Stimulated activated CD4-positive, alpha-beta T cell treated with anti-CD3 and anti-CD28 coated beads, Interleukin-12 subunit alpha, Interleukin-12 subunit beta, amount 100 ng/mL, for 48 hours (primary cell): ENCODE measurements at places on chromosomes 7 and 10.
A peak's percentile ranks its signal among the peaks of the same experiment; 100 is the strongest.

DNA sequence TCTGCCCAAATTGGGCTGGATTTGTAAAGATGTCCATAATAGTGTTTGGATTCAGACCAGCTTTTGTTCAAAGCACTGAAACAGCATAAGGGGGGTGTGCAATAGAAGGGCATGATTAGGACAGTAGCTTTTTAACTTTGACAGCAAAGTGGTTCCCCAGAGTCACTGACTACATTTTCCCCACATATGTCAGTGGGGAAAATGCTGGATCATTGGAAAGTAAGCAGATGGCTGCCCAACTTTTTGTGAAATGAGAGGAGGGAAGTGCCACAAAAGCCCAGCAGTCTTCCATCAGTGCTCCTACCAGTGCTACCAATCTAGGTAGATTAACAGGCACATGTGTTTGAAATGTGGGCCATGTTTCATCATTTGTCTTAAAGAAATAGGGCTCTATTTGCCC, 162.8 kb downstream of the FZD1 start:
- no peak for DNase-seq

DNA sequence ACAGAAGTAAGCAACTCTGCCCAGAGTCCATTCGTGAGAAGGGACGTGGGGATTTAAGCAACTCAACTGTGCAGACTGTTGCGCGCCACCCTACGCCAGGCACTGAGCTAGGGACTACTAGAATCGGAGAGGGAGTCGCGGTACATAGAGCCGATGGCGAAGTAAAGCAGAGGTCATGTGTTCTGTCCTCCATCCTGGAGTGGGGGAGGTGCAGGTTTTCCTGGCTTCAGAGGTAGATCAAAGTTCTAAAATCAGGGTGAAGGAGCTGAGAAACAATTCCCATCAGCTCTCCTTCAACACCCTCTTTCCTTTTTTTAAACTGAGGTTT, 23.2 kb downstream of the SLC35G1 start:
- no peak for DNase-seq

GRCh38 chr10:5551531-5552375, 27.0 kb downstream of the CALML3 start:
- DNase-seq, result peak; percentile 54

- DNase-seq, result no peak
These were observed 3.6 kb upstream of the ARID5B start for GRCh38 chr10:61897671-61898434.

DNA sequence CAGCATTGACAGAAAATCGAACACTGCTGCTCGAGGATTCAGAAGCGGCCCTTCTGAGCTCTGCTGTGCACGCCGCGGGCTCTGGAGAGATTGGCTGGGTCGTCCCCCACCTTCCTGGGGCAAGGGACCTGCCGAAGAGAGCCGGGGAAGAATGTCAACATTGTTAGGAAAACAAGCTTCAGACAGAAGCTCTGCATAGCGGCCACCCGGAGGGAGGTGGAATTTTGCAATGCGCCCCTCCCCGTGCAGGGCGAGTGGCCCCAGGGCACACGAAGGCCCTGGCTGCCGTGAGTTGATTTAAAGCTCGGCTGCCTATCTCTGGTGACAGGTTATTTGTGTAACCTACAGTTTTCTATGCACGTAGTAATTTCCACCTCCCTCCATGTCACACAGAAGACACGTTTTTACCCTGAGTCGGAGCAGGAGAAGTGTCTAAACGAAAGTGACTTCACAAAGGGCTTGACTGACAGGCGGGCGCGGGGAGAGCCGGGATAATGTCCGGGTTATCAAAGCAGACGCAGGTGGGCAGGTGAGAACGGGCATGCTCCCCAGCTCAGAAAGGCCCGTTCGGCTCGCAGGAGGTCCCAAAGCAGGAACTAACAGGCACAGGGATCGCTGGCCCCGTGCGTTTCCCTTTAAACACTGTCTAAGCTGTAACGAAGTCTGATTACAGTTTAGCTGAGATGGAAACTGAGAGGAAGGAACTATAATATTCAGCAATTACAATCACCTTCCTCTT, 84.6 kb downstream of the PDGFA start:
- no peak for DNase-seq

DNA sequence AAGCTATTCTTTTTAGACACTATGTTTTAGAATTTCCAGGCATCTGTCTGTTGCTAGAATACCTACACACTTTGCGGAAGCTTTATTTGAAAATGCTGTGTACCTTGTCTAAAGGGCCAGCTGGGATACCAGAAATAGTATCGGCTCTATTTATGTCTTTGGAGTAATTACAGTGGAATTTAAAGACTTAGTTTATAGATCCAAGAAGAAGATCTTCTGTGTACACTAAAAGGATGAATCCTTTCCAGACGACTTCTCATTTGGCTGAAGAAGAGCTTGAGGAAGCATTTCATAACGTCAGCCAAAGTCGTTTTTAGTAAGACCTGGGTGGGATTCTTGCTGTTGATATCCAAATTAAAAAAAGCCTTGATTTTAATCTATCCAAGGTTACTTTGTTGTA, 365.9 kb downstream of the INHBA start:
- DNase-seq, result no peak

GRCh38 chr7:139078399-139078798, 31.1 kb downstream of the ZC3HAV1 start:
- DNase-seq, result no peak

GRCh38 chr10:52818019-52818418, 45.4 kb upstream of the MBL2 start:
- DNase-seq, result peak; percentile 3

DNA sequence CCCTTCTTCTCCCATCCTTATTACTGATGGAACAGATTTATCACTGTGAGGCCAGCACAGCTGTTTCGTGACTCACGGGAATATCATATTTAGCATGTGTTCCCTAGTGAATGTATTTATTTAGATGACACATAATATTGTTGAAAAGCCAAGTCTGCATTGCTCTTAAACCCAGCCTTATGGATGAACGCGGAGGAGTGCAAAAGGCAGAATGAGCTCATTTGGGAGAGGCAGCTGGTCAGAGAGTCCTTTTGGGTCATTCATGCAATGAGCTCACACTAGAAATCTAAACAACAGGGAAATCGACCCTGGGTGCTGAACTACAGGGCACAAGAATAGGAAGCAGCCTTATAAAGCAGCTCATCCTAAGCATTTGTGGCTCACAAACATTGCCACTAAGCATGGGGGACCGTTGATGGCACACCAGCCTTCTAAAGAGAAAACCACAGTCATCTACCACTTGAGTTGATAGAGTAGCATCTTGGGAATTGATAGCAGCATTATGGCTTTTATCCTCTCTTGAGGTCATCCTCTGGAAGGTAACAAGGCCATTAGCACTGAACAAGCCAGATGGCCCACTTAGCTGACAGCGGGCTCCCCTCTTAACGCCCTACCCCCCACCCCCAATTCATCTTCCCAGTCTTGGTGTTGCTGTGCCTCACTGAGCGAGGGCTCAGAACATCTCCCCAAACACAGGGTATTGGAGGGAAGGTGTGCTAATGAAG, 32.9 kb upstream of the SDK1 start:
- DNase-seq, result no peak

- DNase-seq, result no peak
These were observed 810.7 kb downstream of the PHTF2 start for GRCh38 chr7:78609281-78609680.

- DNase-seq, result no peak
These were observed 44.0 kb downstream of the PITRM1 start for GRCh38 chr10:3128379-3129130.

DNA sequence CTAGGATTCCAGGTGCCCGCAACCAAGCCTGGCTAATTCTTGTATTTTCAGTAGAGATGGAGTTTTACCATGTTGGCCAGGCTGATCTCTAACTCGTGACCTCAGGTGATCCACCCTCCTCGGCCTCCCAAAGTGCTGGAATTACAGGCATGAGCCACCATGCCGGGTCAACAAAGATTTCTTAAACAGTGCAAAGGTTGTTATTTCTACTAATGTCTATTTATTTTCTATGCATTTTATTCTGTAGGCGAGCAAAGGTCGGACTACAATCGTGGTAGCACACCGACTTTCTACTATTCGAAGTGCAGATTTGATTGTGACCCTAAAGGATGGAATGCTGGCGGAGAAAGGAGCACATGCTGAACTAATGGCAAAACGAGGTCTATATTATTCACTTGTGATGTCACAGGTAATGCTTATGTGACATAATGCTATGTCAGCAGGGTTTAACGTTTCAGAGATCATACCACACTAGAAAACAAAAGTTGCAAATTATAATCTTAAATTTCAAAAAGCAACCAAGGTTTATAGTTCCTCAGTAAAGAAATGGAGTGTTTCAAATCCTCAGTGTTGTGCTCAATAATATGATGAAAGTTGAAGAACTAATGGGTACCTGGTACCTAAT, 65.9 kb downstream of the ABCB5 start:
- DNase-seq, result no peak

DNA sequence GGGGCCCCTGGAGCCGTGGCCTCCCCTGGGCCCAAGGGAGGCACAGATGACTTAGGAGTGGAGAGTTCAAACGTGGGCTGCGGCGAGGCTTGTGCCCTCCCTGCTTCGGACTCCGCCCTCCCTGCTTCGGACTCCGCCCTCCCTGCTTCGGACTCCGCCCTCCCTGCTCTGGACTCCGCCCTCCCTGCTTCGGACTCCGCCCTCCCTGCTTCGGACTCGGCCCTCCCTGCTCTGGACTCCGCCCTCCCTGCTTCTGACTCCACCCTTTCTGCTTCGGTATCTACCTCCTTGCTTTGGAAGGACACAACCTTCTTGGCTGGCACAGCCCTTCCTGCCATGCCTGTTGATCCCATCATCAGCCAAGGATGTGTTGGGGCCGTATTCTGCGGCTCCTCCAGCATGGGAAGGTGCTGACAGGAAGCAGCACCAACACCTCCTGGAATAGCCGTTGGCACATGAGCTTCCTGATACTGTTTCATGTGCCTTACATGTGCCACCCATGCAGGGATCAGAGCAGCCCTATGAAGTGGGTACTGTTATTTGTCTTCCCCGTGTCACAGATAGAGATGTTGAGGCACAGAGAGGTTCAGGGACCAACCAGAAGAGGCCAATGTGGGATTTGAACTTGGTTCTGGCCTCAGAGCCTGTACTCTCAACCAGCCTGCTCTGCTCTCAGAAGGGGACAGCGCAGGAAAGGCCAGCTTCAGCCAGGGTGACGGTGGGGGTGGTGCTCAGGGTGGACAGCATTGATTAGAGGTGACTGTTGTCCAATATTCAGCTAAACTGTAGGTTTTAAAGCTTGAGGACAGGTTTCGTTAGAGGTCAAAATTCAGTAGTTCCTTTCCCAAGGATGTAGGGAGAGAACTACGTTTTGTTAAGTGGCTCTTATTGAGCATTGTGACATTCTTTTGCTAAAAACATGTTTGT, 114.5 kb downstream of the NKX6-2 start:
- no peak for DNase-seq

DNA sequence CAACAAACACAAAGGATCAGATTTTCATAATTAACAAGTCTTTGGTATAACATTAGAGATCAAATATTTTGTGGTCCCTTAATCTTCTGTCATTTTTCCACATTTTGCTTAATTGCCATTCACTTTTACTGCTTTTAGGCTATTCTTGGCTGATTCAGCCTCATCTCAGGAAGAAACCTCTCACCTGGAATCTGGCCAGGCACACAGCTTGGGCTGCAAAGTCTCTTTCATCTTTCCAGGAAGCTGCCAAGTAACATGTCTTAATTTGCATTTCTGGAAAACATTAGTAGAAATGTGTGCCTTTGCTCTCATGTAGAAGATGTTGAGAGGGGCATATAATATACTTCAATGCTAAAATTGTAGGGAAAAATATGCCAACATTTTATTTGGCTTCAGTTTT, 174.2 kb upstream of the STEAP4 start:
- DNase-seq, result no peak

- no peak for DNase-seq
These were observed 63.8 kb downstream of the BPGM start for GRCh38 chr7:134710511-134710853.

DNA sequence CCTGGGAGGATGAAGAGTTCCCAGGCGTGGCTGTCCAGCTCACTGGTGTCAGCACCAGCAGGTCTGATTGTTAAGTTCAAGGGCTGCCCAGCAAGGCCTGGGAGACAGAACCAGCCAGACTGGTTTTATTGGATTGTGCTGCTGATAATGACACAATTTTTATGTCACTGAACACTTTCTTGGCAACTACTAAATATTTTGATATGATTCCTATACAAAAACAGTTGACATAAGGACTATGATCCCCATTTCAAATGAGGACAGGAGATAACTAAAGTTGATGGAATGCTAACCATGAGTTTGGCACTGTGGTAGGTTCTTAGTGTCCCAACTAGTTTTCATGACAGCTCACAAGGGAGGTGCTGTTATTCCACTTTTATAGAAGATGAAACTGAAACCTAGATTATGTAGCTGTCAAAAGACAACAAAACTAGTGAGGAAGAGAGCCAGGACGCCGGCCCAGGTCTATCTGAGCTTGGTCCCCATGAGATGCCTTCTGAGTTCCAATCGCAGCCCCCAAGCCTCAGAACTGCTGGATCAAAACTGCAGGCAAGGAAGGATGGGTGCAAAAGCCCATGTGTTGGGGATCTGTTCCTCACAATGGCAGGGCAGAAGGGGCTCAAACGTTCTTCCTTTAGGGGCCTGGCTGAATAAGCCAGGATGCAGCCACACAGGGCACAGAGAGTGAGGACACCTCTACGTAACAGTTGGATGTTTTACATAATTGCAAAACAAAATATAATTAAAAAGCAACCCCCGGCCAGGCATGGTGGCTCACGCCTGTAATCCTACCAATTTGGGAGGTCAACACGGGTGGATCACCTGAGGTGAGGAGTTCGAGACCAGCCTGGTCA, 52.8 kb downstream of the COBL start:
- no peak for DNase-seq

DNA sequence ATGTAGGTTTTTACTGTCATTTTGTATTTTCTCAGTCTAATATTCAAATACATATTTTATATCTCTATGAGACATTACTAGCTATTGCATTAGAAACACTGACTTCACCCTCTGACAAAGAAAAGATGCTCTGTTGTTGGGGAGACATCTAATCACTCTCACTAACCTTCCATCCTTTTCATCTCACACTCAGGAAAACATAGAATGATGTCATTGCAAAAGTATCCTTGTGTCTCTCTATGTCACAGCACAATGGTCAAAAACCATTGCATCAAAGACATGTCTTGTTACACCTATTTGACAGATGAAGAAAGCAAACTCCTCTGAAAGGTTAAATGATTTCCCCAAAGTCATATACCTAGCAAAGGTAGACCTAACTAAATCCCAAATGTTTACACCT, 231.3 kb upstream of the PTN start:
- DNase-seq, result no peak

DNA sequence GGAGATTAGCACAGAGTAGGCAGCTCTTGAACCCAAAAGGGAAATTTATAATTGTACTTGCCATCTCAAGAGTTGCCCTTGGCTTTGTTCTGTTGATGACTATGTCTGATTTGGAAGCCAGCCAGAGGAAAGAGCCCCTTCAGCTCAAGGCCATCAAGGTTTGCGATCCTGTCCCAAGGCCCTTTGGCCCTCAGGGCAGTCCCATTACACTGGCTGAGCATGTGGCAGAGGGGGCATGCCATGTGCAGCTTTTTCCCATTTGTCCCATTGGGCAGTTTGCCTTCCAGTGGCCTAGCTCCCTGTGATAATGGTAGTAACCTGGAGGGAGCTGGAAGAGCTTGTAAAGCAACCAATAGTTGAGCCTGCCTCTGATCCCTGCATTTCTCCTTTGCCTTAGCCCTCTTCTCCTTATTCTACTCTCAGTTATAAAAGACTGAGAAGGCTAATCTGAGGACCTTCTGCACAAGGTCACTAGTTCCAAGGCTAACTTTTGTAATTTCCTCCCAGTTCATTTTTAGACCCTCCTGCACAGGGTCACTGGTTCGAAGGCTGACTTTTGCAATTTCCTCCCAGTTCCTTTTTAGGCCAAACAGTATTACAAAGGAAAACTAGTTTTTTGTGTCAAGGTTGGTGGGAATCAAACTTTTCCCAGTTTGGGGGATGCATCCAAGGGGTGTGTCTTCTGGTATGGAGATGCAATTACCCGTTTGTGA, 31.0 kb upstream of the ARHGAP12 start:
- DNase-seq, result no peak
